ENCODE measurements at places on chromosomes 12 and 14.

- no peaks in the 10 kb centered on the region for H3K36me3 ChIP-seq
- no peaks in the 10 kb centered on the region for H3K27me3 ChIP-seq
- no peak overlapping the region for H3K27ac ChIP-seq
- no peak overlapping the region for H3K4me3 ChIP-seq
- DNase-seq, result no peak
- H3K4me1 ChIP-seq, result no peaks in the 10 kb centered on the region
Measured at GRCh38 chr14:61003571-61003970, 22.5 kb downstream of the SLC38A6 start.

DNA sequence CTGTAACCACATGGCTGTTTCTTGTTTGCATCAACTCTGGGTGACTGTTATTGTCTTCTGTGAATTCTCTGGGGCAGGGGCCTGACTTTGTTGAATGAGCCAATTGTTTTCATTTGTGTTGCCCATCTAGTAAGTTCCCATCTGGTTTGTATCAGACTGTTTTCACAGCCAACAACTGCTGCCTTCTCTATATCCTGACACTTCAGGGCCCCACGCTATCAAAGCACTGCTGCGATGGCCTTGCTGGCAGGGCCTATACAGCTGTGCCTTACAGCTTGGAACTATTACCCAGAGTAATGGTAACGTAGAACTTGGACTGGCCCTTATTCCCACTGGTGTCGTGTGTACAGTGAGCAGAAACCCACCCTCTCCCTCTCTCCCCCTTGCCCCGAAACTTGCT, 104.3 kb upstream of the DACT1 start:
- no peaks in the 10 kb centered on the region for H3K27me3 ChIP-seq
- no peaks in the 10 kb centered on the region for H3K36me3 ChIP-seq
- H3K4me3 ChIP-seq, result no peak overlapping the region
- DNase-seq, result peak; percentile 85
- H3K4me1 ChIP-seq, result peaks cover 24% of the 10 kb centered on the region
- H3K27ac ChIP-seq, result no peak overlapping the region

DNA sequence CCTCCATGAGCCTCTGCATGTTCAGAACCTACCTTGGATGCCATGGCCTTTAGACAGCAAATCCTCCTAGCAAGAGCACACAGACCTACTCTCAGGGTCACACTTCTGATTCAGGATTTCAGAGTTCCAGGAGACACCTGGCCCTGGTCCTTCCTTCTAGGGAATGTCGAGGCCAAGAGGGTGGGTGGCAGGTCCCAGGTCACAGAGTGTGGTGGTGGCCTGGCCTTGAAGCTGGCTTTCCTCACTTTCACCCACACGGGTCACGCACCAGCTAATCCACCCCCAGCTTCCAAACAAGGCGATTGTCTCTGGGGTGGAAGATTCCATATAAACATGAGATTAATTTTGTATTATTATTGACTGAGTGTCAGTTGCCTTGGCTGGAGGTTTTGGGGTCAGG, 328.3 kb upstream of the RTL1 start:
- H3K4me1 ChIP-seq, result no peaks in the 10 kb centered on the region
- DNase-seq, result no peak
- H3K27me3 ChIP-seq, result no peaks in the 10 kb centered on the region
- H3K27ac ChIP-seq, result no peak overlapping the region
- H3K36me3 ChIP-seq, result no peaks in the 10 kb centered on the region

GRCh38 chr12:25781232-25781631, 177.2 kb upstream of the RASSF8 start:
- no peak for DNase-seq
- no peak overlapping the region for H3K4me3 ChIP-seq
- no peak overlapping the region for H3K27ac ChIP-seq
- no peaks in the 10 kb centered on the region for H3K27me3 ChIP-seq
- no peaks in the 10 kb centered on the region for H3K36me3 ChIP-seq

- DNase-seq, result no peak
- H3K4me1 ChIP-seq, result peaks cover 36% of the 10 kb centered on the region
- no peak overlapping the region for H3K4me3 ChIP-seq
- no peaks in the 10 kb centered on the region for H3K27me3 ChIP-seq
Measured at GRCh38 chr12:19528750-19529149, 89.5 kb downstream of the AEBP2 start.

DNA sequence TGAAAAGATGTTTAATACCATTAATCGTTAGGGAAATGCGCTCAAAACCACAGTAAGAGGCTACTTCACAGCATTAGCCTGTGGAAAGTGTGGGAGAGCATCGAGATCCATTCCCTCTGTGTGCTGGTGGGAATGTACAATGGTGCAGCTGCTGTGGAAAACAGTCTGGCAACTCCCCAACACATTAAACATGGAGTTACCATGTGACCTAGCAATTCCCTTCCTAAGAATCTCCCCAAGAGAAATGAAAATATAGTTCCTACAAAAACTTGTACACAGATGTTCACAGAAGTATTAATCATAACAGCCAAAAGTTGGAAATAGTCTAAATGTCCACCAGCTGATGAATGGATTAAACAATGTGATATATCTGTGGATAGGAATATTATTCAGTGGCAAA, 23.8 kb downstream of the MLXIP start:
- H3K4me1 ChIP-seq, result peaks cover 20% of the 10 kb centered on the region
- no peak overlapping the region for H3K4me3 ChIP-seq
- DNase-seq, result no peak
- H3K27ac ChIP-seq, result no peak overlapping the region

All from endothelial cell of umbilical vein (primary cell).